ENCODE measurements at places on chromosomes 13 and 19. TPM values are rescaled to one million over a fixed set of nuclear protein-coding genes. Genes with fewer than 3 reads are reported as not detected.

GRCh38 chr19:7926727-7927604 lies 1.0 kb upstream of the CTXN1 start:
- no peak for DNase-seq

GRCh38 chr13:111382411-111382810 lies 62.0 kb downstream of the TEX29 start:
- no peak for DNase-seq

Gene ZNF563
- total RNA-seq: 21.5 TPM

Gene TLE6
- not detected for total RNA-seq

GRCh38 chr13:34883396-34883795 lies 58.7 kb upstream of the NBEA start:
- DNase-seq: no peak

- DNase-seq: no peak
Observed at GRCh38 chr19:53898636-53899341, 10.3 kb upstream of the CACNG7 start.

Gene TMEM272
- 0.19 TPM for total RNA-seq

DNA sequence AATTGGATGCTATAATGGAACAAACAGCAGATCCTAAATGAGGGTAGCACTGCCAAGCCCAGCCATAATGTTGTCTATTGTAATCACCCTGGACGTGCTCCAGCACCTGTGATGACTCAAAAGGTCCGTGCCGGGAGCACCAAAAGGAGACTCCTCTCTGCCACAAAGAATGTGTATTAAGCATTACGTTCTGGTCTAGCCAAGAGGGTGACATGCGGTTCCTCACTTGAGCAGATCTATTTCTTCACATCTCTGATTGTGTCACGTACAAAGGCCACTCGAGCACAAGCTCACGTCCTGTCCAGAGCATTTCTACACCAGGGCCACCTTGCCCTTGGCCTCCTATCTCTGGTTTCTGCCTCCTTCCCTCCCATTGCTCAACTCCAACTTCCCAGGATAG lies 219.9 kb upstream of the IRS2 start:
- DNase-seq: no peak

Gene ATP8B3
- total RNA-seq: 15.3 TPM

- no peak for DNase-seq
Observed at GRCh38 chr13:110592665-110593064, 22.7 kb upstream of the NAXD start.

Gene ZNF382
- 14.4 TPM for total RNA-seq

DNA sequence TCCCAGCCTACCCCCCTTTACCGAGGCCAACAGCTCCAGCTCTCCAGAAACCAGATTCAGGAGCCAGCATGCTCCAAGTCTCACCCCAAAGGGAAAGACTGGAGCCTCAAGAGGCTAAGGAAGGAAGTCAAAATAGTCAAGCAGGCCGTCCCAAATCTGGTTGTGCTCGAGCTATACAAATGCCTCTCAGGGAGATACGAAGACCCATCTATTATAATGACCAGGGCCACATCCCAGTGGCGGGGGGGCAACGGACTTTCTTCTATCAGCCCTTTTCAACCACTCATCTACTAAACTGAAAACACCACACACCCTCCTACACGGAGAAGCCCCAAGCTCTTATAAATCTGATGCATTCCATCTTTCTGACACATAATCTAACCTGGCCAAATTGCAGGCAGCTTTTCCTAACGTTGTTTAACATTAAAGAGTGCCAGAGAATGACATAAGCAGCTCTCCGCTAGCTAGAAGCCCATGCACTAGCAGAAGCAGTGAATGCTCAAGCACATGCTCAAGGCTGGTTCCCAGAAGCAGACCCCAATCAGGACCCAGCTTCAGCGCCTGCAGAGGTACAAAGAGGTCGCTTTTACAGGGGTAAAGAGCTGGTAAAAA lies 104.6 kb upstream of the ZNF98 start:
- no peak for DNase-seq

- no peak for DNase-seq
Observed at GRCh38 chr13:100659578-100659977, 15.0 kb downstream of the TMTC4 start.

GRCh38 chr13:74270018-74270417 lies 135.8 kb upstream of the KLF12 start:
- no peak for DNase-seq

- DNase-seq: no peak
Observed at GRCh38 chr13:98410612-98411011, 166.3 kb downstream of the STK24 start.

GRCh38 chr19:45592366-45592765 lies 7.8 kb upstream of the OPA3 start:
- DNase-seq: no peak

- no peak for DNase-seq
Observed at GRCh38 chr13:112826565-112826964, 136.7 kb downstream of the ATP11A start.

Gene CALR3
- not detected for total RNA-seq

Gene CHST8
- not detected for total RNA-seq

GRCh38 chr13:24075137-24075975 lies 85.2 kb upstream of the SPATA13 start:
- DNase-seq: no peak

DNA sequence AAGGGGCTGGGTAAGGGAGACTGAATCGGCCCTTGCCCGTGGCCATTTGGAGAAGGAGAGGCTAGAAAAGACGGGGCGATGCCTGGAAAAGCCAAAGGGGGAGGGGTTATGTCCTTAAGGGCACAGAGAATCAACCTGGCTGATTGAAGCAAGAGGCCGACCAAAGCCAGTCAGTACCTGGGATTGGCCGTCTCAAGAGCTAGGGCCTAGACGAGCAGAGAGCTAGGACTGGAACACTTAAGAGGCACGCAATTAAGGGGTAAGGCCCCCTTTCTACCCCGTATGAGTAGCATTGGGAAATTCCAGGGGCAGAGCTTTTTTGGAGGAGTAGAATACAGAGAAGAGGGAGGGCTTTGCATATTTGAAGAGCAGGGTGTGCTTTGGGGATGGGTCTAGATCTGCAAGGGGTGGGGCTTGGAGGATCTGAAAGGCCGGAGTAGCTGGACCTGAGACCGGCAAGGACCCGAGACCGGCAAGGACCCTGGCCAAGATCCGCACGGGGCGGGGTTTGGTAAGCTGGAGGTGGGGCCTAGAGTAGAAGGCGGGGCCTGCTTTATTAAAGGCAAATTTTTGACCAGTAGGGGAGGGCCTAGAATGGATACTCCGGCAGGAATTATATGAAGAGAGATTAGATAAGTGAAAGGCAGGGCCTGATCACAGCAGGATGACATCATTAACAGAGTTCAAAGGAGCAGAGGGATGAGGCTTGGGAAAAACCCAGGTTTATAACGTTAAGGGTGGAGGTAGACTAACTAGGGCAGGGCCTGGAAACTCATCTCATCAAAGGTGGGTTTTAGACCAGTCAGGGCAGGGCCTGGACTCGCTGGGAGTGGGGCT lies 10.7 kb upstream of the CACNG6 start:
- no peak for DNase-seq

- DNase-seq: no peak
Observed at GRCh38 chr13:104086759-104087158, 1020.5 kb upstream of the SLC10A2 start.

DNA sequence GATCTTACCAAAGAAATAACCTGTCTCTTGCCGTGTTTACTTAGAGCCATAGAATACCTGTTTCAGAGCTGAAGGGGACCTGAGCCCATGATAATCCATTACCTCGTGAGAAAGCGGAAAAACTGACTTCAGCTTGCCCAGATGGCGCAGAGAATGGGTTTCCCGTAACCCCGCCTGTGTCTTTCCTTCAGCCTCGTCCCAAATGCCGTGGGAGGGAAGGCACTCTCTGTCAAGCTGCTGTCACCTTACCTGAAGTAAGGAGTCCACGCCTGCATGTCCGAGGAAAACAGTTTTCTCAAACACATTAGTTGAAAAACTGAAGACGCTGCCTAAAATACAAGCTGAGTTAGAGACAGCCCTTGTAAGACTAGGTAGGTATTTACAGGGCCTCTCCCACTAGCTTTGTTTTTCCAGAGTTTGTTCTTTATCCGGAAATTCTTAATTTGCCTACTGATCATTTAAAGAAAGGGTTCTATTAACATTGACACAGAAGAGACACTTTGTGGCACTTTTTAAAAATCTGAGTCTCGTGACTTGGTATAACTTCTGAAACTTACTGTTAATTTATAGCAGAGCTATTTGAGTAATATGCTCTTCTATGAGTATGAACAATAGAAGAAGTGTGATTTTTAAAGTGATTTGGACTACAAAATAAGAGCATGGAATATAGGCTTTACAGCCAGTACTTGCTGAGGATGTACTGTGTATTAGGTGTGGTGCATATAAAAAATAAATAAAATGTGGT lies 1.3 kb upstream of the INTS6 start:
- no peak for DNase-seq

Gene COX7A1
- not detected for total RNA-seq

Gene KLF5
- 13.3 TPM for total RNA-seq

- DNase-seq: no peak
Observed at GRCh38 chr19:40627486-40628279, 26.5 kb downstream of the LTBP4 start.

DNA sequence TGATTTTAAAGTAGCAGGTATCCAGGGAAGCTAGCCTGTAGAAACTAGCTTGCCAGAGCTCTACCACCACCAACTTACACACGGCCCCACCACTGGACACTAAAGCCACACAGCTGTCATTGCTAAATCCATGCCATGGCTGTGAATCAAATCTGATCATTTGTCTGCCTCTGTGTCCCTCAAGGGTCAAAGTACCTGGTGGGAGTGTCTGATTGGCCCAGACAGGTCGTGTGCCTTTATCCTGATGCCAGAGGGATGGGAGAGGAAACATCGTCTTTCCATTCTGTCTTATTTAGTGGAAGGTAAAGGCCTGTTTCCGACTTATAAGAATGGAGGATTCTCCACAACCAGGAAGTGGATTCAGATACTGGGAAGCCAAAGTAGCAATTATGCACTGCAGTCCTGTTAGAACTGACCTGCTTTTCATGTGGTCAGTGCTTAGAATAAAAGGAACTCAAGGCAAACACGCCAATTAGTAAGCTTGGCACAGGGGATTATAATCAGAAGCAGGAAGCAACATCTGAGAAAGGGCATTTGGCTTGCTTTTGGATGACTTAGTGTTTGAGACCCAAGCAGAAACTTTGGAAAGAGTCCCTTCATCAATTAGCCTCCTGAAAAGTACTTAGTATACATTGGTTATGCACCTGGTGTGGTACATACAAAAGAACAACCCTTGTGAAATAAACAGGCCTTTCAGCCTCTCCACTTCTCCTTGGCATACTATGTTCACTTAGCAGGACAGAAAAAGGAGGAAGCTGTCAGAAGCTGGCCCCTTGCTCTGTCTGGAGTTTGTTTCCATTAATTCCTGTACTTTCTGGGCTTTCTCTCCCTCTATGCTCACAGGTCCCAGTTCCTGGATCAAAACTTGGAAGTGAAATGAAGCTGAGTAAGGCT lies 192.4 kb downstream of the NUFIP1 start:
- DNase-seq: no peak

DNA sequence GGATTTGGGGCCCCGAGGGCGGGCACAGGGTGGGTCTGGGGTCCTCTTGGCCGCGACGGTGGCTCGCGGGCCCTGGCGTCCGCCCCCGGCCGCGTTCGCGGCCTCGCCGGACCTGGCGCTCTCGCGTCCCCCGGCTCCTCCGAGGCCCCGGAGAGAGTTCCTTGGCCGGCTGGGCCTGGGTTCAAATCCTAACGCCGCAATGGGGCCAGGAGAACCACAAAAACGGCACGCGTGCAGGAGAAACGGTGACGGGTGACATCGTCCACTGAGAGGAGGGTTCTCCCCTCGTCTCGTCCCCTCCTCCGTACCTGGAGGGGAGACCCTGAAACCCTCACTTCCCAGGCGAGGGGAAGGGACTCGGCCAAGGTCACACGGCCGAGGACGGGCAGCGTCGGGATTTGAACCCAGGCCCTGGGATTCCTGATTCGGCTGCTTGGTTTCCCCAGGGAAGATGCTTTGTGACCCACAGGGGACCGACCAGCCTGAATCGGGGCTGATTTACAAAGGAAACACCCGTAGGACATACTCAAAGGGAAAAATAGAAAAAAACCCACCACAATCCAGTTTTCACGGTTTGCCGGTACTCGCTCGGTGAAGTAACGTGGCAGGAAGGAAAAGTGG lies 624 bp downstream of the SAFB start:
- DNase-seq: no peak

DNA sequence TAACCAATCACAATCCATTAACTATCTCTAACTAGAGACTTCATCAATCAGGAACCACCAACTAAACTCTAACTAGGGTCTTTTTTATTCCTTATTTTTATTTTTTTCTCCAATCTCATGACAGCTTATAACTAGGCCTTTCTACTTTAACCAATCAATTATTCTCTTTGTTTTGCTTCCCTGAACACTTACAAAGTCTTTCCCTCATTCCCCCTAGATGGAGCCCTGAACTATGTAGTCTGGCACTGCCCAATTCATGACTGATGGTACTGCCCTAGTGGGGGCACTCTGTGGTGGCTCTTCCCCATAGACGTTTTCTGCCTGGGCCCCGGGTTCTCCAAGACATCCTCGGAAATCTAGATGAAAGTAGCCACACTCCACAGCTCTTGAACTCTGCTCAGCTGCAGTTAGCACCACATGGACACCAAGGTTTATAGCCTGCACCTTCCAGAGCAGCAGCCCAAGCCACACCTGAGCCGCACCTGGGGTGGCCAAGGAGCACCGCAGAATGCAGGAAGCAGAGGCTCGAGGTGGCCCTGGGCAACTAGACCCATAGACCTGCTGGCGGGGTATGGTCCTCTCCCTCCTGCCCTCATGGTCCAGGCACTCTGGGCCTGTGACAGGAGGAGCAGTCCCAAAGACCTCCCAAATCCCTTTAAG lies 6.6 kb downstream of the ATP7B start:
- DNase-seq: no peak

DNA sequence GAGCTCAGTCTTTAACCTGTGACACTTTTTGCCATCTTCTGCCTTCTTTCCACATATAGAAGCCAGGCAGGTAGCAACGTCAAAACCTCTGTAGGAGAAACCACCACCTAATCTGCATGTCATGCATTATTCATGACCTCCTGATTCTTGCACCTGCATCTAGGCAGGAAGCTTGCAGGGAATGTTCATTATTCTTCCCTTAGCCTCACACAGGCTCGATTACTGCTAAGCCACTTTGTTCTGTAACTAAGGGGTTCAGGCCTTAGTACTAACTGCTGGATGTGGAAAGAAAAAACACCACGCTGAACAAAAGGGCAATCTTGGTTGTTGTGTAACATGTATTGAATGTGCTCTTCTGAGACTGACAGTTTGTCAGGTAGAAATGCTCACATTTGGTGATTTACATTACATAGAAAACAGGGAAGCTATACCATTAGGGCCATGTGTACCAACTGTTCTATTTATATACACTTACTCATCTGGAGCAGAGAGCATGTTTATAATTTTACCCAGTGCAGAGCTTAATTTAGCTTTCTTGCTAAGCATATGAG lies 366.9 kb downstream of the KLF12 start:
- DNase-seq: peak; percentile 37

Gene MCF2L
- 0.51 TPM for total RNA-seq
